ENCODE measurements at places on chromosomes 1 and 21.

DNA sequence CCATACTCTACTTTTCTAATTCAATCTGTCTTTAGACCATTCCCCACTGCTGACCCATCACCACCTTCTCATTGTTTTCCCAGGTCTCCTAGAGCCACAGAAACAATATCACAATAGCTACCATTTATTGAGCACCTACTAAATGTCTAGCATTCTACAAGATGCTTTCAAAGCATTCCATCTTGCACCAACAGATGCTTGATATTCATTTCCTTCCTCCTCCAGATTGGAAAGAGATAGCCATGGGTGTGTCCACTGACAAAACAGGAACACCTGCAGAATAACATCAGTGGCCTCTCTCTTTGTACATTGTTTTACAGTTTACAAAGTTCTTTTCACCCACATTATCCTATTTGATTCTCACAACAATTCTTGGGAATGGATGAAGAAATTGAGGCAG lies 2.2 kb downstream of the RAB3B start:
- DNase-seq: no peak

DNA sequence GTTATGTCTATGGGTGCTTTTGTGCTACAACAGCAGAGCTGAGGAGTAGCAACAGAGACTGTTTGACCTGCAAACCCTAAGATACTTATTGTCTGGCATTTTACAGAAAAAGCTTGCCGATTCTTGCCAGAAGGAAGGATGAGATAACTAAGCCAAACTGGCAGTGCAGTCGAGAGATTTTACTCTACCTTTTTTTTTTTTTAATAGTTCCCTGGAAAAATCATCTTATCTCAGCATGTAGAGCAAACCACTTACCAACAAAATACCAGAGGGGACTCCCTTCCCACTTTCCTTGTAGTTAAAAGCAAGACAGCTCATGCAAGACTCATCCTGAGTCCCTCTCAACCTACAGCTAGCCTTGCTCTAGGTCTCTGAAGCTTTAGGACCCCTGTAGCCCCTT lies 132.9 kb downstream of the SYT2 start:
- no peak for DNase-seq

GRCh38 chr1:85102479-85102878 lies 54.2 kb upstream of the MCOLN3 start:
- DNase-seq: peak; percentile 42

GRCh38 chr1:110953031-110953430 lies 10.7 kb downstream of the LRIF1 start:
- no peak for DNase-seq

DNA sequence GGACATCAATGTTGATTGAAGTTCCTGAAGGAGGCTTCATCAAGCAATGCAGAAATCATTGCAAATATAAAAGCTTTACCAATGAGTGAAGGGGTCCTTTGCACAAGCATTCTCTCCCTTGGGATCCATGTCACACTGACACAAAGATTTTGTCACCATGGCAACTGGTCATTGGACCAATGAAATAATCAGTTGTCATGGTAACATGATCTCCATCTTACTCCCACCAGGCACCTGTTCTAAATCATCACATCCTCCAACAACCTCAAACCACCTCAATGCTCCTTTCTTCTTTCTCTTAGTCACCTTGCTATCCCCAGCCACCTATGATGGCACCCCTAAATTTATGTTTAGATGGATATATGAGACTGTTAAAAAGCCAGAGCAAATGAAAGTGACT lies 13.5 kb upstream of the FOXJ3 start:
- no peak for DNase-seq

- no peak for DNase-seq
Measured at GRCh38 chr21:9738527-9738926, 782.9 kb upstream of the TPTE start.

DNA sequence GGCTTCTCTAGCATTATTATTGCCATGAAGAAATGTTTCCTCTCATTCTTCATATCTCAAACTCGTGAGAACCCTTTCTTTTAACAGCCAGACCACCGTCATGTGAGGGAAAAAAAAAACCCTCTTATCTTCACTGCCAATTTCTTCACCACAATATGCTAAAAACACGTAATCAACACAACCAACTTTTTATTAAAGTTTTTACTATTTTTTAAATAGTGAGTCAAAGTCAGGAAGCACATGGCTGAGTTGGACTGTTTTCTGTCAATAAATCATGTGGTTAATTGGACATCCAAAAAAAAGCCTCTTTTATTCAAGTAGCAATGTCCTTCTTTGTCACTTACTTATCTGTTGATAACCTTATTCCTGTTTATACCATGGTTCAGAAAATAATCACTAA lies 55.9 kb upstream of the SAMD13 start:
- DNase-seq: no peak

- DNase-seq: no peak
Measured at GRCh38 chr1:152182431-152182830, 23.4 kb upstream of the RPTN start.

DNA sequence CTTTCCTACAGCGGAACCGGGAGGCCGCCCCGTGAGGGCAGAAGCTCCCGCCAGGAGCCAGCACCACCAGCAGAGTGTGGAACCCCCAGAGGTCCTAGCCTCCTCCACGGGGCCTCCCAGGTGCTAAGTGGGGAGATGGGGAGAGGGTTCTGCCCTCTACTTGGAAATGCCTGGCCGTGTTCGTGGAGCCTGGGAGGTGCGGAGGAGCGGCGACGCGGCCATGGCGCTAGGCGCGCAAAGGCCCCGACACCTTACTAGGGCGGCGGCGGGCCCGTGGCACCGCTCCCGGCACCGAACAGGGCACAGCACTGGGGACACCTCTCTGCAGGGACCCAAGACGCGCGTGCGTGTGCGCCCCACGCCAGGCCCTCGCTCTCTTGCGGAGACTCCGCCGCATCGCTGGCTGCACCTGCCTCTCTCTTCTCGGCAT lies 1.3 kb upstream of the CACNA1E start:
- DNase-seq: no peak

DNA sequence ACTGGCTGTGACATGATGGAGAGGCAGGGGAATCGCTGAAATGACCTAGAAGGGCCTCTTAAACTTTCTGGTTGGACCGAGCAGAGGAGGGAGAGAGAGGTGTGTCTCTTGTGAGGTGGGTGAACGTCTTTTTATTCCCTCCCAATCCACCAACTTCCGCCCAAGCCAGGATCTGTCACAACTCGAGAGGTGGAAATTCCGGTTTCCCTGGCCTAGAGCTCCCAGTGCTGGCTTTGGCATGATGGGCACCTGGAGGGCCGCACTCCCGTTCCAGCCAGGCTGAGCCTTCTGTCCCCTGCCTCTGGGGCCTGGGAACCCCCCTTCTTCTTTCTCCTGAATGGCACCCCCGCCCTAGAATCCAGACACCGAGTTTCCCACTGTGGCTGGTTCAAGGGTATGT lies at the start of gene SEMA4A:
TSS of gene SEMA4A (plus strand) at position 224 of the 400 bp plus-strand sequence. CDS start 994 bp downstream, outside the sequence.
- DNase-seq: peak; percentile 77

DNA sequence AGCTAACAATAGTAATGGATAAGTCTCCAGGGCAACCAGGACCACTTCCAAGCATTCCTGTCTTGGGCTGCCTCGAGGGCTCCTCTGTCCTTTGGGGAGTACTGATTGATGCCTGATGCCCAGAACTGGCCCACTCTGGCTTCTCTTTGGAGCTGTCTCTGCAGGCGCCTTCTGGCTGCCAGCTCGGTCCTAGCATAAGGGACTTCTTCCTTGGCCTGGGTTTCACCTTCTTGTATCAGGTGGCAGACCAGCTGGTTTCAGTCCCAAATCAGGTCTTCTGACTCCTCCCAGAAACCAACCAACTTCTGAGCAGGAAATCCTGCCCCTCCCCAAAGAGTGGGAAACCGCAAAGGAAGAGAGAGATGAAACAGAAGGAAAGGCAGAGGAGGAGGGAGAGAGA lies 10.6 kb downstream of the G0S2 start:
- no peak for DNase-seq

GRCh38 chr1:38050397-38051078 lies 3.9 kb upstream of the POU3F1 start:
- DNase-seq: no peak

DNA sequence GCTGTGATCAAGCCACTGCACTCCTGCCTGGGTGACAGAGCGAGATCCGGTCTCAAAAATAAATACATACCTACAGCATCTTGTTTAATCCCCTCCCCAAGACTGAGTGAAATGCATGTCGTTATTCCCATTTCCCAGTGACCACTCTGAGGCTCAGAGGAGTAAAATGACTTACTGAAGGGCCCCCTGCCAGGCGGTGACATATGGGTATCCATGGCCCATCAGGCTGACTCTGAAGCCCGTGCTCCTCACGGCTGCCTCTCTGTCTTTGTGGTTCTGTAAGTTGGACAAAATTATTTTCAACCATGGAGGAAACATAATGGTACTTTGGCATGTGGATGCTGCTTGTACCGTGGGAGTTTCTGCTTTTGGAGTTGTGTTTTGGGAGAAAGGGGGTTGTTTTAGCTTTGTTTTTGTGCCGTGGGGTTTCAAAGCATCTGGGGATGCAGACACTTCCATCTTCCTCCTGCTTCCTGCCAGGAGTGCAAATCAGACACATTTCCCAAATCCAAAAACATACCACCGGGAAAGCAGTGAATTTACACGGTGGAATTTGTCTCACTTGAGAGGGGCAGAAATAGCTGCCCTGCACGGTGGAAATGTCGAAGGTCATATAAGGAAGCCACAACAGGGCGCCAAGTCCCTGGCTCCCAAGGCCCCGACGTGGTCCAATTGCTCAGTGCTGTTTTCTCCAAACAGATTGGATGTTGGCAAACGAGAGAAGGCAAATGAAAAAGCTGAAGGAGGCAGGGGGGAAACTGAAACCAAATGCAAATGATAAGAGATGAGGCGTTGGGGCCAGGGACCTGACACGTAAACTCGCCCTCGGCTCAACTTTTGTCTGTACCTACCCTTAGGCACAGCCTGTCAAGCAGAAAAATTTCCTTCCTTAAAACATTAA lies 17.1 kb upstream of the PINK1 start:
- DNase-seq: no peak

GRCh38 chr1:170578359-170578758 lies 46.4 kb downstream of the GORAB start:
- no peak for DNase-seq

- DNase-seq: no peak
Measured at GRCh38 chr1:197782722-197783360, 7.6 kb upstream of the DENND1B start.

GRCh38 chr1:33221385-33221758 lies 34.9 kb upstream of the ZNF362 start:
- DNase-seq: no peak

DNA sequence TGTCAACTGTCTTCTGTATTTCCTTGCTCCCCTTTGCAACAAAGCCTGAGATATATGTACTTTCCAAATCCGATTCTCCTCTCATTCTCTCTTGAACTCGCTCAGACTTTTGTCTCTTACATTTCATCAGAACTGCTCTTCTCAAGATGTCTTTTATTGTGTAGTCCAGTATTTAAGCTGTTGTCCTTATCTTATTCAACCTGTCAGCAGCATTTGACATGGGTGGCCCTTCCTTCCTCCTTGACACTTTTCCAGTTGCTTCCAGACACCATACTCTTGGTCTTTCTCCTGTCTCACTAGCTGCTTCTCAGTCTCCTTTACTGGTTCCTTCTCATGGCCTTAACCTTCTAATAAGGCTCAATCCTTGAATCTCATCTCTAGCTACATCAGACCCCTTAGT lies 47.0 kb downstream of the TSNAX start:
- DNase-seq: no peak

DNA sequence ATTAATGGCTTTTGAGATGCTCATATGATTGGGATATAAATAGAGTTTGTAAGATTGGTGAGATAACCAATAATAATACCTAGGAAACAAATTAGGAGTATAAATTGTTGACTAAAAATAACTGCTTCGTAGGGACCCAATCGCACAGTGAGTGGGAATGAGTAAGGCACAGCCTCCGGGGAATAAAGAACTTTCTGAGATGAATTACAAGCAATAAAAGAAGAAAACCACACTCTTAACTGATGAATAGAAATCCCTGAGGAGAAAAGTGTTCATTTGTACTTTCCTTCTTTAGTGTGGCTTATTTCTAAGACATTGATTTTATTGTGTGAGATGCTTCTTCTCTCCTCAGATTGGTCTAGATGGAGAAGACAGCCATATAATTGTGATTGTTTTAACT lies 443.4 kb upstream of the PRMT6 start:
- DNase-seq: no peak

DNA sequence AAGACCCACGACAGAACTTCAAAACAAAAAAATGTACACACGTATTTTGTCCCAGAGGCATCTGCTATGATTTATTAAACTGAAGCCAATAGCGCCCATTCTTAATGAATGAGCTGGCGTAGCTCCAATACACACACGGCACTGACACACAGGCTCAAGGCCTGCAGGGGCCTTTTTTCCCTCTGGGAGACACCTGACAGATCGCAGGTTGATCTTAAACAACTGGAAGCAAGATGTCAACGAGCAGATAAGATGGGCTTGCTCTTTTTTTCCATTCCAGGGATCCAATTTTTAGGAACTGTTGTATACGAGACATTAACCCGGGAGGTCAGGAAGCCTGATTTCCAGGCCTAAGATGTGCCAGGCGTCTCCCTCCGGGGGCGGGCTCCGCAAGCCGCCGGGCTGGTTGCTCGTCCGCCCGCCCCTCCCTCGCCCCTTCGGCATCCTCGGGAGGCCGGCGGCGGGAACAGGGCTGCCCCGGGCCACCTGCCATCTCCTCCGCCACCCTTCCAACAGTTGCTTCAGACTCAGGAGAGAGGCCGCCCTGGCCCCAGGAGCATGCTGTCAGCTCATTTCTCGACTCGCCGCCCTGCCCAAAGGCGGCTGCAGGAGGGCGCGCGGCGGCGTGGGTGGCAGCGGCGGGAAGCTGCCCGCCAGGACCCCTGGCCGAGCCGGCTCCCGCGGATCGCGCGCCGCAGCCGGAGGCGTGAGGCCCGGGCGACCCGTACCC lies 735 bp downstream of the TTC13 start:
- DNase-seq: peak; percentile 37

DNA sequence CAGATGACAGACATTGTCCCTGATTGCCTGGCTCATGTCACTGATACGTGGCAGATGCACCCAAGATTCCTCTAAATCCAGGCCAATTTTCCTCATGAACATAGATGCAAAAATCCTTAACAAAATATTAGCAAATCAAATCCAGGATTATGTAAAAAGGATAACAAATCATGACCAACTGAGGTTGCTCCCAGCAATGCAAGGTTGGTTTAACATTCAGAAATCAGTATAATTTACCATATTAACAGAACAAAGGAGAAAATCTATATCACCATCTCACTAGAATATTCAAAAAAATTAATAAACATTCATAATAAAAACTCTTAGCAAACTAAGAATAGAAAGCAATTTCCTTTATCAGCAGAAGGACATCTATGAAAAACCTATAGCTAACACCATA lies 39.7 kb downstream of the FAF1 start:
- DNase-seq: no peak

DNA sequence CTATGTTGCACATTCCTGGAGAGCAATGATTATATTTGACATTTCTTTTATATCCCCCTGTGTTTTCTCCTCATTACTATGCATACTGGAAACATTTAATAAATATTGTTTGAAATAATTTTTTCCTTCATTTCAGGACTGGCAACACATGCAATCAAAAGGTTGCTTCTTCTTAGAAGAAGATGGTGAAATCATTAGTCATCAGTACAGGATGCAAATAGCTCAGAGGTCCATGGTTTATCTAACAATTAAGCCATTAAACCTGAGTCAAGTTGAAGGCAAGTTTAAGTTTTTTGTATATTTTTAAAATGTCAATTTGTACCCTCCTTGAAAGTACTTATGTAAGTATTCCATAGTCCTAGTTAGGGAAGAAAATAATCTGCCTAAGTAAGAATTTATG lies 22.5 kb downstream of the EFCAB7 start:
- DNase-seq: no peak

- no peak for DNase-seq
Measured at GRCh38 chr1:171583591-171584201, 38.3 kb upstream of the MYOCOS start.
